ENCODE measurements at places on chromosomes 1 and 21. TPM values are rescaled to one million over a fixed set of nuclear protein-coding genes. Genes with fewer than 3 reads are reported as not detected.
A peak's percentile ranks its signal among the peaks of the same experiment; 100 is the strongest.

Gene DNAJC28
- 0.82 TPM for total RNA-seq

Gene GPR37L1
- total RNA-seq: not detected

Gene NBPF4
- total RNA-seq: 6.6 TPM

Gene C1orf116
- 2.6 TPM for total RNA-seq

Gene KDF1
- total RNA-seq: 2.4 TPM

Gene LINGO4
- total RNA-seq: not detected

Gene MYBPH
- not detected for total RNA-seq

Gene TP73
- 1.6 TPM for total RNA-seq

Gene PTAFR
- total RNA-seq: 0.36 TPM

Gene CD247
- 0.22 TPM for total RNA-seq

Gene PALMD
- total RNA-seq: 3.5 TPM

Gene LORICRIN
- not detected for total RNA-seq

Gene FUBP1
- total RNA-seq: 199 TPM

Gene CFHR5
- not detected for total RNA-seq

DNA sequence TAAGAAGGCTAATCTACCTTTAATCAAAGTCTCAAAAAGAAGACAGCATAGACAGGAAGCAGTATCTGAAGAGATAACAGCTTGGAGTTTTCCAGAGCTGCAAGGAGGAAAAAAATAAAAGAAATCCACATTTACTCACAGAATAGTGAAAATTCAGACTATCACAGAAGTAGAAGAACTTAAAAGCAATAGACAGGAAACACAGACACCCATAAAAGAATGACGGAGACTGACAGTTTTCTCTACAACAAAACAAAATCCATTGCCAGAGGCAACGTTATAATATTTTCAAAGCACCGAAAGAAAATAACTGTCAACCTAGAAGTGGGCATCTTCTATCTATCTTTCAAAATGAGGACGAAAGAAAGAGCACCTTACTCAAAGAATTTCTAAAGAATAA lies 104.4 kb downstream of the DMRTB1 start:
- DNase-seq: no peak

GRCh38 chr1:220207411-220207810 lies 64.8 kb downstream of the RAB3GAP2 start:
- DNase-seq: no peak

GRCh38 chr1:206905295-206906164 lies 8.3 kb downstream of the IL24 start:
- no peak for DNase-seq

GRCh38 chr1:211529453-211529852 lies 37.5 kb upstream of the RD3 start:
- DNase-seq: no peak

GRCh38 chr1:213277036-213277435 lies 226.0 kb downstream of the RPS6KC1 start:
- no peak for DNase-seq

DNA sequence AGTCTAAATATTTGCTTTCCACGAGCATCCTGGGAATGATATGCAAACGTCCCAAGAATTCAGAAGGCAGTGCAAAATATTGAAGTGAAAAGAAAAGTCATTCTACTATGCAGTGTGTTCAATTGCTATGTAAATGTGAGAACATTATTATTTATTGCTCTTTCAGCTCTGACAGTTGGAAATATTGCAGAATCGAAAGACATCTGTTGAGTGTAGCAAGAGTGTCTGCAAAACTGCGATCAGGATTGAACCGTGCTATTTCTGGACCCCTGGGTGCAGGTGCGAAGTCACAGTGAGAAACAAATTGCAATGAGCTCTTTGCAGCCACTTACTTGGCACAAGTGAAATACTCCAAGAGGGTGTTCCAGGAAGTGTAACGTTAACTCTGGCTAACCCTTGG lies 566.4 kb downstream of the AJAP1 start:
- no peak for DNase-seq

DNA sequence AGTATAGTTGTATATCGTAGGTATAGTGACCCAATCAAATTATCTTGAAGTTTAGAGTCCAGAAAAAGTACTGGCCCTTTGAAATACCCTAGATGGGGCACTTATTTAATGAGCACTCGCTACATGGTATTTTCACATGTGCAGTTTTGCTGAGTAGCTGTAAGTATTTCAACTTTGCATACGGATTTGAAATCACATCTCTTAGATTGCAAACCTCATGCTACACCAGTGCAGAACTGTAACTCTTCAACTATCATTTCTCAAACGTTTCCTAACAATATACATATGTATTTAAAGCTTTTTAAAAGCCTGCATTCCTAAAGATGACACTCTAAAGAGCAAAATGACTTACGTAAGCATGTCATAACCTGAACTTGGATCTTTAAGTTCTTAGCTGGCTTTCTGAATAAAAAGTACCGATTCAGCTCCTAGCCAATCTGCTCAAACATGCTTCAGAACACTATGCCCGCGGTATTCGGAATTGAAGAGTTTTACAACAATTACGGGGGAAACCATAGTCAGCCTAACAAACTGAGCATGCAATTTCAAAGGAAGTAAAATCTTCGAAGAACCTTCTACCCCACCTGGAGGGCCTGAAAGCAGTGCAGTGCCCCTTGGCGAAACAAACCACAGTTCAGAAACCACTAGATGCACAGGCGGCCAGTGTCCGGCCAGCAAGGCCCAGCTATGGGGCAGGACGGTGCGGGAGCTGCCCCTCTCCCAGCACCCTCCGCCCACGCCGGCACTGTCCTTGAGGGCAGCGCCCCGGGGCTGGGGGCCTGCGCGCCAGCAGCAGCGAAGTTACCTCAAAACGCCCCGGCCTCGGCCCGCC lies 863 bp downstream of the FH start:
- peak; percentile 41 for DNase-seq

DNA sequence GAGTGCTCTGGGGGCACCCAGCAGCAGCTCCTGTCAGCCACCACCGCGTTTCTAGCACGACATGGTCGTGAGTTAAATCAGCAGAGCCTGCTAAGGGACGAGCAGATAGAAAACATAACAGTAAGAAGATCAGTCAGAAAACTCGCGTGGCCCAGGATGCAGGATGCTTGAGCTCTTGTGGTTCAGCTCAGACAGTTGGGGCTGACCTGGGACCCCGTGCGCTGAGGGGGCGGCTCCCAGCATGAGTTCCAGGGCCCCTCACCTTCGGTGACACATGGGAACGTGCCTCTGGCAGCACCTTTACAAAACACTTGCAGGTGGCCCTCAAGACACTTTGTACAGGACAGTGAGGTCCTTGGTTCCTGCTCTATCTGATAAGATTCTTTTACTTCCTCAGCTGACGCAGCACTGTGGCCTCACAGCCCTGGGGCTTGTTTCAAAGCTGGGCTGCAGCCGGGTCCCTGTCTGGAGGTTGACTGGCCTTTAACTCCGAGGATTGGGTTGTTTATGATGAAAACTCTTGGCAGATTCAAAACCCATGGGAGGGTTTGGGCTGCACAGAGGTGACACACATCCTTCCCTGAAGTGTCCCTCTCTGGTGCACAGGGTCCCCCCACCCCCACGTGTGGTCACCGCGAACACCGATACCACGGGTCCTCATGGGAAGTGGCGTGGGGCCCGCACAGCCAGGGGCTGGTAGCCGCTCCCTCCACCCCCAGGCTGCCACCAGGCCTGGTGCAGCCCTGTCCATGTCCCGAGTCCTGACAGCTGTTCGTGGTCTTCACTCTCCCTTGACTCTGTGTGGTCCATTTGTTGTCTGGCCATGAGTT lies 65.3 kb upstream of the COL6A1 start:
- peak; percentile 20 for DNase-seq

GRCh38 chr1:160113407-160113806 lies 2.2 kb upstream of the ATP1A2 start:
- no peak for DNase-seq

DNA sequence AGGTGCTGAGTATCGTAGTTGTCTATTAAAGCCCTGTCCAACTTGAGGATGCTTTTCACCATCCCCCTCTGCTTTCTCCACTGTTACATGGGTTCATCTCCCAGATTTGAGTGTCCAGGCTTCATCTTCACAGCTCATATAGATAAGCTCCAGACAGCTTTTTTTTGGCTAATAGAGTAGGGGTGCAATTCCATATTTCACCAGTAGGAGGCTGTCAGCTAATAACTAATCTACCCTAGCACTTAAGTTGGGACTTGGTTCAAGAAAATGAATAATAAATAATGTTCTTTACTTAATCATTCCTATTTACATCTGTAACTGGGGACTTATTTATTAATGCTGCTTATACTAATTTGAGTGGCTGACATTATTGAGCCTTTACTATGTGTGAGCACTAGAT lies 124.5 kb downstream of the IGSF21 start:
- DNase-seq: peak; percentile 50

DNA sequence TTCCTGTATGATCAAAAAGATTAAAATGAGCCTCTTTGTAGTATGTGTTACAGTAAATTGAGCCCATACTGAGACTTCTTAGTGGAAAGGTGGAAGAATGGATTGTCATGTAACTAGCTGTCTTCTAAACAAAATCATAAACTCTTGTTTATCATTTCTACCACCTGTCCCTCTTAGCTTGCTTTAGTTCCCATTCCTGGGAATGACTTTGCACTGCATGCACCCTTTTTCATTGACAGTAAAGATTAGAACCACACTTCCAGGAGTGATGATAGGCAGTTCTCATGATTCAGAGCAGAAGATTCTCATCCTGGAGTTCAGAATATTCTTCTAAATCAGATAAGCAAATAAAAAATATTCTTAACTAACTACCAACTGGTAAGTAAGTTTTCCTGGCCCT lies 28.0 kb downstream of the DENND2D start:
- DNase-seq: peak; percentile 55

DNA sequence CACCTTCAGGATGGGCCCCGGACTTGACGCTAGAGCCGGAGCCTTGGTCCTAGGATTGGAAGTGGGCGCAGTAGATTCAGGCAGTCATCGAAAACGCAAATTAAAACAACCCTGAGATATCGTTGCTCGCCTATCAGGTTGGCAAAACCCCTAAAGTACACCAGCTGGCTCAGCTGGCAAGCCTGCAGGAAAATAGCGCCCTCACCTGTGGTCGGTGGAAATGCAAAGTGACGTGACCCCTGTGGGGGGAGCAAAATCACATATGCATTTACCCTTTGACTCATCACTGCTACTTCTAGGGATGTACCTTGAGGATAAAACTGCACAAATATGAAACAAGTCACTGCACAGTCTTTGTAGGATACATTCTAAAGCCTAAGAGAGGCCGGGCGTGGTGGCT lies 170.3 kb upstream of the TMEM51 start:
- DNase-seq: peak; percentile 46

GRCh38 chr1:204384636-204385352 lies 25.1 kb upstream of the PLEKHA6 start:
- DNase-seq: no peak

- DNase-seq: no peak
These were observed 99.2 kb upstream of the PALMD start for GRCh38 chr1:99546432-99547416.

DNA sequence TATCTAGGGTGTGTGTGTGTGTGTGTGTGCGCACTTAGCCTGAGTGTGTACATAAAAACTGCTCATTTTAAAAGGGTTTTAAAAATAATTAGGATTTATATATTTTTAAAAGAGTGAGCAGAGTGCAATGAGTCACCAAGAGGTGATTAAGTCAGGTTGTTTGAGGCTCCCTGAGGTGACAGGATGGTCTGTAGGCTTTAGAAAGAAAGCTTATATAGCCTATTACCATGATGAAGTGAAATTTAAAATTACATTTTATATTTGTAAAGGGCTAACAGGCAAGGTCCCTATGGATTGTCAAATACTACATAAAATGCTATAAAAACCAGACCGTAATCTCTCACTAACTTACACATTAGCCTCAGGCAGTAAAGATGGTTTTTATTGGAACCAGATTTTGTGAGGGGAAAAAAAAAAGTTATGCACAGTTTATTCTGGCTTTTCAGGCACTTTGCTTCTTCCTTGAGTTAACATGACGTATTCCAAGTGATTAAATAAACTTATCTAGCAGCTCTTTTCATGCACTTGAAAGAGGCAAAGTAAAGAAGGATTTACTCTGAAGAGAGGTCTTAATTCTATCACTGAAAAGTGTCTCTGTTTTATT lies 711.7 kb upstream of the PTBP2 start:
- DNase-seq: no peak

GRCh38 chr1:59123081-59123681 lies 173.7 kb upstream of the FGGY start:
- no peak for DNase-seq

GRCh38 chr1:203531063-203531462 lies 37.1 kb downstream of the OPTC start:
- no peak for DNase-seq

- DNase-seq: no peak
These were observed 79.4 kb downstream of the S1PR1 start for GRCh38 chr1:101316256-101316655.

DNA sequence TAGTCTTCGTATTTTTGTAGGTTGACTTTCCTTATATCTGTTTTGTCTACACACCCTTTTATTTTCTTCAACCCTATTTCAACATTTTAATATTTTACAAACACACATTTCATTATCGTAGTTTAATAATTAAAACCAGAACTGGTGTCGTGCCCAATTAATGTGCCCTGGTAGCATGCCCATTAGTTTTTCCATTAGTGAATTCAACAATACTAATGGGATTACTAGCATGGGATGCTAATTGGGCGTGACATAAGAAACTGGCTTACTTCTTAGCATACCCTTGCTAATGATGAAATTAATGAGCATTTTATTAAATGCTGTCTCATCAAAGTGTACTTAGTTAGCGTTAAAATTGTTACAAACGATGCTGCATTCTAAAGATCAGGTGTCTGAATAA lies 332.7 kb downstream of the USH2A start:
- DNase-seq: no peak

DNA sequence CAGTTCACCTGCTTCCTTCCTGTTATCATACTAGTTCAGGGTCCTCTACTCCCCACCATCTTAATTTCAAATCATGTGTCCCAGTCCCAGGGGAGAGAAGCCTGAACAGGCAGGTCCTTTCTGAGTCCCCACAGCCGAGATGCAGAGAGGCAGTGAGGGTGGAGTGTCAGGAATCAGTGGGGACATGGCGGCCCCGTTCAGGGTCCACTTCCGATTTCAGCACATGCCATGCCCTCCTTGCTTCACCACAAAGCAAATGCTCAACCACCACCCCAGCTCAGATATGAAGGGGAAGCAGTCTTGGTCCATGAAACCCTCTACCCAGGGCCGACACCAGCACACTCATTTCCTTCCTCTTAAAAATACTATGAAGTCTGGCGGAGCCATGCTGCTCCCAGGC lies 5.2 kb upstream of the SEMA4A start:
- DNase-seq: no peak

GRCh38 chr1:94532077-94532476 lies 9.5 kb downstream of the F3 start:
- no peak for DNase-seq

- DNase-seq: no peak
These were observed 2.1 kb downstream of the PCP4L1 start for GRCh38 chr1:161260376-161261260.

- DNase-seq: no peak
These were observed 2.3 kb downstream of the IL6R start for GRCh38 chr1:154407198-154408091.

DNA sequence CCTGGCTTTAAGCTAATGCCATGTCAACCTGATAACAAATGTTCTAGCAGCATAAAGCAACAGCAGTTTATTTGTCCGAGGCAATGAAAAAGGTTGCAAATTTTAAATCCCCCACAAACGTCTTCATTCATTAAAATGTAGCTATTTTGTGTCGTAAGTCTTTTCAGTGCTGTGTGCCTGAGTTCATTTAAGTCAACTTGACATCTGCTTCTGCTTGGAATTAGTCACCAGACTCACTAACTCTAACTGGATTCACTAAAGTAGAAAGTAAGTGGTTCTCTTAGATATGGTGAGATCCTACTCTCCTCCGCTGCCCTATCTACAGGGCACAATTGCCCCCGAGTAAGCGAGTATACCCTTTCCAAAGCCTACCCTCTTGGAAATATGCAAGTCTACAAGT lies 118.4 kb upstream of the CHRM3 start:
- DNase-seq: no peak

GRCh38 chr1:185170291-185170848 lies 13.4 kb downstream of the SWT1 start:
- DNase-seq: peak; percentile 54
